ENCODE measurements at places on chromosomes 12 and 14. TPM values are rescaled to one million over a fixed set of nuclear protein-coding genes. Genes with fewer than 3 reads are reported as not detected.

KRT2 gene
- not detected for total RNA-seq

DNA sequence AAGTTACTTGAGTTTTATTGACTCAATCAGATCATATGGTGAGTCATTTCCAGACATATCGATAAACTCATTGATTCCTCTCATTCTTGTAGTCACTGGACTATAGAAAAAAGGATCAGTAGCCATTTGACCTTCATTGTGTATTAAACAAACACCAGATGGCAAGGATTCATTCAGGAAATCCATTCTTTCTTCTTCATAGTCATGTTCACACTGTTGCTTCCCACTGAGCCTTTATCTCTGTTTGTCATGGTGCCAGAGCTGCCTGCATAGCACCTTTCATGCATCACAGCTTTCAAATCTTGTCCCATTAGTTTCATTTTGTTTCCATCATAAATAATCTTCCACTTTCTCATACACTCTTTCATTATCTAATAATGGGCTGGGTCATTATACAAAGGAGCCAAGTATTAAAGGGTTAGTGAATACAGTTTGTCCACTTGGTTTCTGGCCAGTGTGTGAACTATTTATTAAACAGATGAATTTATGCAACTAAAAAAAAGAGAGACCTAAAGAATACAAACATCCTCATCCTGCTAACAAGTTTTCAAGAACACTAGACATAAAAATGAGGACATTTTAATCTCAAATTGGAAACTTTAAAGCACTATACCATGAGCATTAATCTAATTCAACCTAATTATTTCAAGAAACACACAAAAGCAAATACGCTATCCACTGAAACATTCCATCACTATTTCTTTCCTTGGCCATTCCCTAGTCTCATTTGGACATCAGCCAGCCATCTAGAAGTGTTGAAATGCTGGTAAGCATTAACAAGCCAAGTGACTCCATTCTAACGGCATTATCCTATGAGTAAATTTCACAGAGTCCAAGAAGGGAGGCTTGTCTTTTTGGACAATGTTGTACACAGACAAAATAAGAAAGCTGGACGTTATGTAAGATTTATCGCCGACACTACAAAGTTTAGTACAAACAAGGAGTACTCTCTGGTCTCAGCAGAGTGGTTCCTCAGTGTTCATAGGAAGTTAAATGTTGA lies 476.5 kb downstream of the FOXG1 start:
- no peaks in the 10 kb centered on the region for H3K4me1 ChIP-seq
- H3K36me3 ChIP-seq, result no peaks in the 10 kb centered on the region
- no peak overlapping the region for H3K27ac ChIP-seq
- no peak overlapping the region for H3K4me3 ChIP-seq
- DNase-seq, result no peak

DNA sequence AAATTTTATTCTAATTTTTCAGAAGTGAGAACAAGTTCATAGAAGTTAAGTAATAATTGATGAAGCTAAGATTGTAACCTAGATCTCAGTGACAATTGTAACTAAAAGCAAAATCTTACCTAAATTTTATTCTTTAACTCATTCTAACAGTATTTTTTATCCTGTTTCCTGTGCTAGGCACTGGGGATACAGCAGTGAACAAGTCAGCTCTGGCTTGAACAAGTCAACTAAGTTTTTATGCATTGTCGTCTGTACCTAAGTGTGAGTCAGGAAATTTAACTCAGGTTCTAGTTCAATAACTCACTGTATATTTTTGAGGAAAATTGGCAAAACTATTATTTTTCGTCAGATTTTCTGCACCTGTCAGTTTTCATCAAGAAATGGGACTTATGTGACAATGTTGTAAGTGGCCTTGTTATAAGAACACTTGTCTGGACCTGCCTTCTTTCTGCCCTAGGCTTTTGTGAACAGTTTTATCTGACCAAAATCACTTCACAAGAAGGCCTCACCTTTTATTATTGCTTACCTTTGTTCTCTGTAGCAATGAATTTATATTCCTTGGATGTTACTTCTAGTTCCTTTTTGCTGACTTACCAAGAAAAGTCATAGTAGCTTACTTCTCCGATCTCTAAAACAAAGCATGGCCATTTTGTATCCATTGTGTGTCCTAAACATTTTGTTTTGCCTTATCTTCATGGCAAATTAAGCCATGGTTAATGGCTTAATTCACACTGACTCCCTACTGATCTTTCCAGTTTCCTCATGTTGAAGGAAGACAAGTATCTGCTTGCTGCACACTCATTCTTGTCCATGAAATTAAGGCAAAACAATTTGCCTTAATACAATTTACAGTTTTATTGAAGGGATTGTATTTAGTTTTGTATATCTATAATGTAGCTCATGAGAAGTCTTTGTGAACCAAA lies 2.7 kb downstream of the TMTC3 start:
- H3K4me3 ChIP-seq, result no peak overlapping the region
- DNase-seq, result no peak
- H3K4me1 ChIP-seq, result peaks cover 10% of the 10 kb centered on the region

POTEM gene
- total RNA-seq, result not detected

FLRT2 gene
- total RNA-seq, result 17.8 TPM

DNA sequence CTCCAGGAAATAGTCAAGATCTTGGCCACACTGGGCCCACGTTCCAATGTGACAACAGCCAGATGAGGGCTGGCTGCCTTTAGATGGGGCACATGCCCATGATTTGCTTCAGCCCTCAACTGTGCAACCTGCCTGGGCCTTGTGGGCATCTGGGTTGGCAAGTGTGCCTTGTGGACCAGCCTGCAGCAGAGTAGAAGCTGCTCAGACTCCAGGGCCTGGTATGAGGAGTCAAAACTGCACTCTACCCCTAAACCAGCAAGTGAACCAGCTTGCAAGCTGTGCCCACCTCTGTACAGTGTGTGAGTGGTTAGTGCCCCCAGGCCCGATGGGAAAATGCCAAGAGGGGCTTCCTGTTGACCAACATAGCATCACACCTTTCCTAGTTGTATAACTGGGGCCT lies 17.9 kb downstream of the PHETA1 start:
- H3K27ac ChIP-seq, result no peak overlapping the region
- no peaks in the 10 kb centered on the region for H3K27me3 ChIP-seq

- no peaks in the 10 kb centered on the region for H3K36me3 ChIP-seq
- H3K4me1 ChIP-seq, result no peaks in the 10 kb centered on the region
- H3K27me3 ChIP-seq, result no peaks in the 10 kb centered on the region
- peak overlapping the region; percentile 20 for H3K4me3 ChIP-seq
These were observed 13.5 kb downstream of the C12orf71 start for GRCh38 chr12:27068863-27069262.

DNA sequence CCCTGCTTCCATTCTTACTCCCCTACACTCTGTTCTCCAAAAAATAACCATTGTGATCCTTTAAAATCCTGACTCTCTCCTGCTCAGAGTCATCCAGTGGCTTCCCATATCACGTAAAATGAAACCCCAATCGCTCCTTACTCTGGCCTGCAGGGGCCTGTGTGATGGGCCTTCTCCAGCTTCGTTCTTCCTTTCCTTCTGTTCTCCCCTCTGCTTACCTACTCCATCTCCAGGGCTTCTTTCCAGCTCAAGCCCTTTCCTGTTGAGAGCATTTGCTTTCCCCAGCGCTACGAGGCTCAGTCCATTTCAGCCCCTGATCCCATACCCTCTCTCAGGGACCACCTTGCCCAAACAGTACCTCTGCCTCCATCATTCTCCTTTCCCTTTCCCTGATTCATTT lies 144.4 kb upstream of the ARHGAP5 start:
- H3K4me1 ChIP-seq, result peaks cover 19% of the 10 kb centered on the region
- H3K27ac ChIP-seq, result no peak overlapping the region
- DNase-seq, result no peak
- no peaks in the 10 kb centered on the region for H3K27me3 ChIP-seq

DNA sequence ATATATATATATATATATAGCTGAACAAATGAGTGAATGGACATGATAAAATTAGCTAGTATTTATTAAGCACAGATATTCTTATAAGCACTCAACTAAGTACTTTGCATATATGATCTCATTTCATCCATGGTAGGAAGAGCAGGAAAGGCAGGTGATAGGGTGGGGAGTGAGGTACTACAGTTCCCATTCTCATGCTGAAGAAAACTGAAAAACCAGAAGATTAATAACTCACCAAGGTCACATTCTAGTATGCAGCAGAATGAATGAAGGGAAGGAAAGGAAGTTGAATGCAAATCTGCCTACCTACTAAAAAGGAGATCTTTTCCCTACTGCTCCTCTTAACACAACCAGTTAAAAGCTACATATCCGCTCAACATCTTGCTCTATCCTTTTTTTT lies 298.1 kb upstream of the TMPO start:
- H3K27ac ChIP-seq, result no peak overlapping the region
- no peak for DNase-seq
- H3K4me3 ChIP-seq, result no peak overlapping the region
- no peaks in the 10 kb centered on the region for H3K36me3 ChIP-seq
- H3K4me1 ChIP-seq, result no peaks in the 10 kb centered on the region

DNA sequence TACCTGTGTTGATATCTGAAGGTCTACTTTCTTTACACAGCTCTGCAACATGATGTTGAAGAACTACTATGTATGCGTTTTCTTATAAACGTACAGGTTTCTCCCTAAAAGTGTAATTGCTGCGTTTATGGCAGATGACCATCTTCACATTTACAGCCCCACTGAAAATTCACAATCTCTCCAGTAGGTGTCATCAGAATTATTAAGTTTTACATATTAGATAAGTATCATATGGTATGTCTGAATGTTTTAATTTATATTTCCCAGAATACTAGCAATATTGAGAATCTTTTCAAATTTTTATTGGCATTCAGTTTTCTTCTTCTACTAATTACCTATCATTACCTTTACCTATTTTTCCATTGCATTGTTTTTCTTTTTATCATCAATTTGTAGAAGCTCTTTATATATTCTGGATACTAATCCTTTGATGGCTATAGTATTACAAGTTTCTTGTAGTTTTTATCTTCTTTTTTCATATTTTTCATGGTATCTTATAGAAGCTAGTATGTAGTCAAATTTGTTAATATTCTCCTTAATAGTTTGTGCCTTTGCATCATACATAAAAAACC lies 123.5 kb downstream of the CAPZA3 start:
- H3K4me1 ChIP-seq, result no peaks in the 10 kb centered on the region
- H3K4me3 ChIP-seq, result no peak overlapping the region
- no peak for DNase-seq
- H3K27ac ChIP-seq, result no peak overlapping the region
- no peaks in the 10 kb centered on the region for H3K36me3 ChIP-seq
- H3K27me3 ChIP-seq, result no peaks in the 10 kb centered on the region

GRCh38 chr12:18753481-18754123 lies 15.7 kb downstream of the CAPZA3 start:
- H3K27ac ChIP-seq, result peak overlapping the region; percentile 58
- no peaks in the 10 kb centered on the region for H3K27me3 ChIP-seq
- no peaks in the 10 kb centered on the region for H3K36me3 ChIP-seq
- no peak for DNase-seq

DNA sequence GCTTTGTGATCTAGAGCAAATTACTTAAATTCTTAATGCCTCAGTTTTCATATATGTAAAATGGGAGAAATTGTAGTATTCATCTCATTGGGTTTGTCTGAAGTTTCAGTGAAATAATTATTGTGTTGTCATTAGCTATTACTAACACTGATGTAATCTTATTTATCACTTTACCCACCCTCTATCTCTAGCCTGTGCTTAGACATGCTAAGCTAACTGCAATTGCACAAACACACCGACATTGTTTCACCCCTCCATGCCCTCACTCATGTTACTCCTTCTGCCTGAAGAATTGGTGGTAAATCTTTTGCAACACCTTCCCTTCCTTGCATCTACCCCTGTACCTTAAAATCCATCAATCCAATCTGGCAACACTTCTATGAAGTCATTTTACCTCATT lies 241.6 kb downstream of the BCAT1 start:
- no peak for DNase-seq
- H3K4me3 ChIP-seq, result no peak overlapping the region
- no peaks in the 10 kb centered on the region for H3K36me3 ChIP-seq

SCYL2 gene
- total RNA-seq, result 30.9 TPM

- H3K36me3 ChIP-seq, result no peaks in the 10 kb centered on the region
- H3K4me3 ChIP-seq, result no peak overlapping the region
- no peaks in the 10 kb centered on the region for H3K4me1 ChIP-seq
- H3K27me3 ChIP-seq, result no peaks in the 10 kb centered on the region
- H3K27ac ChIP-seq, result no peak overlapping the region
These were observed 83.8 kb downstream of the NRXN3 start for GRCh38 chr14:78253986-78254385.

DNA sequence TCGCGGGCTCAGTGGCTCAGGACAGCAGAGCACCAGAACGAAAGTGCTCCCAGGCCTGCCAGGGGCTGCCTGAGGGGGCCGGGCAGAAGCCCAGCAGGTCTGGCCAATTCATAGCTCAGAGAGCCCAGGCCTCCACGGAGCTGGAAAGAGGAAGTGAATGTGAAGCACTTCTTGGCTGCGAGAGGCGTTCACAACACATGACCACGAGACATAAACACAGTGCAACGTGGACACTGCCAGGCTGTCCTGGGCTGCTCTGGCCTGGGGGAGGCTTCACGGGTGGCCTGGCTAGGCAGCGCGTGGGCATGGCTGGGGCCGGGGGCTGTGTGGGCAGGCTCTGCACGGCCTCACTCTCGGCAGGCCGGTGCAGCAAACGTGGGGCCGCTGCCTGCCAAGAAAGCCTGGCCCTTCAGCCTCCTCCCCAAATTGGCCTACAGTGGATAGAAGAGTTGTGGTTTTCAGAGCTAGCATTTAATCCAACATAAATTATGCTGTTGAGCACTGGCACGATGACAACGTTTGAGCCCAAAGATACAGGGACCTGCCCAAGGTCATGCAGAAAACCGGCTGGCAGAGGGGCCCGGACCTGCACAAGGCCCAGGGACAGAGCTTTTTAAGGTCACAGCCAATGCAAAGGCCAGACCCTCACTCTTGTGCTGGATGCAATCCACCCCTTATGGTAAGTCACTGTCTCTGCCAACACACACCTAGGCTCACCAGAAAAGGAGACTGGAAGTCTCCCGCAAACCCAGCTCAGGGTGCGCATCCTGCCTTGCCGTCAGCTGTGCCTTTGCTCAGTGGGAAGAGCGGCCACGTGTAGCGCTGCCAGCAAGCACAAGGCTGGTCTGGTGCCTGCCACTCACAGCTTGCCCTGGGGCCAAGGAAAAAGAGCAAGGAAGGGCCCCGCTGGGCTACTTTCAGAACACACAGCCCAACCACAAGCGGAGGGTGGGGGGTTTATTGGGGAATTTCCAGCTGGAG lies 8.6 kb downstream of the SLC25A29 start:
- H3K27me3 ChIP-seq, result no peaks in the 10 kb centered on the region
- H3K36me3 ChIP-seq, result peaks cover 4% of the 10 kb centered on the region
- H3K27ac ChIP-seq, result peak overlapping the region; percentile 85
- DNase-seq, result peak; percentile 87

- peak overlapping the region; percentile 84 for H3K27ac ChIP-seq
- no peak overlapping the region for H3K4me3 ChIP-seq
- no peaks in the 10 kb centered on the region for H3K27me3 ChIP-seq
These were observed 1.2 kb downstream of the ACOT6 start for GRCh38 chr14:73613419-73613963.

PPP4R3A gene
- 56.0 TPM for total RNA-seq

RAD9B gene
- 3.6 TPM for total RNA-seq

GRCh38 chr12:4118017-4118510 lies 155.5 kb upstream of the CCND2 start:
- no peak overlapping the region for H3K4me3 ChIP-seq
- peak; percentile 60 for DNase-seq
- peaks cover 6% of the 10 kb centered on the region for H3K27me3 ChIP-seq
- H3K27ac ChIP-seq, result no peak overlapping the region
- no peaks in the 10 kb centered on the region for H3K36me3 ChIP-seq
- H3K4me1 ChIP-seq, result no peaks in the 10 kb centered on the region

GRCh38 chr12:113700943-113701342 lies 229.3 kb upstream of the LHX5 start:
- peaks cover 13% of the 10 kb centered on the region for H3K27me3 ChIP-seq
- H3K27ac ChIP-seq, result no peak overlapping the region
- peak; percentile 73 for DNase-seq
- no peaks in the 10 kb centered on the region for H3K36me3 ChIP-seq
- no peaks in the 10 kb centered on the region for H3K4me1 ChIP-seq

GALNT8 gene
- 1.8 TPM for total RNA-seq
